ENCODE measurements at places on chromosomes 5 and 9.
A peak's percentile ranks its signal among the peaks of the same experiment; 100 is the strongest.

- peak; percentile 3 for DNase-seq
Measured at GRCh38 chr9:76403352-76403751, 9.1 kb upstream of the RFK start.

- no peak for DNase-seq
Measured at GRCh38 chr9:105216440-105217178, 27.8 kb upstream of the SLC44A1 start.

- DNase-seq: no peak
Measured at GRCh38 chr5:67234671-67235176, 38.1 kb upstream of the CD180 start.

DNA sequence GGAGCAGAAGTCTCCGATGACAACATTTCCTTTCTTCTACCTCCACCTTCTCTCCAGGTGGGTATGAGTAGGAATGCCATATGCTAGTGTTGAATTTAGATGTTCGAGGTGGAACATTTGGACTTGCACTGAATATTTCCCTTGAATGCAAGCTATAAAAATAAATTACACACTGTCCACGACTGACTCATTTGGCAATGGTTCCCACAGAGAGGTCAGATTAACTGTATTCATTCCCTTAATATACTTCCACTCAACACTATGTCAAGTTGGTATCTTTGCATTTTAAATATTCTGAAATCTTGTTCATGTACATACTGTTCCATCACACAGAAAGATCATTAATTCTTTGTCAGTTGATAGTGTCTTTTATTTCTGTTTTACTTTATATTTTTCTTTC is 222.6 kb upstream of the PIK3R1 start:
- DNase-seq: no peak

- DNase-seq: no peak
Measured at GRCh38 chr5:36945687-36946086, 69.1 kb downstream of the NIPBL start.

GRCh38 chr9:97474372-97474925 is 27.0 kb upstream of the TMOD1 start:
- DNase-seq: no peak

DNA sequence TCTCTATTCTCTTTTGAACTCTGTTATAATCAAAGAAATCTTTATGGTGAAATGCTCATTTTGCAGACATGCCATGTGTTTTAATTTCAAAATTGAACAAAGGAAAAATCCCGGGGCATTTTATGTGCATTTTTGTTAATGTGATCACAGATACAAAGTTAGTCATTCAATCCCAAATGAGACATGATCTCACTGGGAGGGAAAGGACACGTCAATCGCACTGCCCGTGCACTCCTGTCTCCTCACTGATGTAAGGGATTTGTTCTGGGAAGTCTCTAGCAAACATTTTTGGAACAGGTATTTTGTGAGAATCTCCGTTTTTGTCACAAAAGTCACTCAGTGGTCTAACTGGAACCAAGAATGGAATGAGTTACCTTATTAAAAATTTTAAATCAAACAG is 97.9 kb upstream of the RANBP6 start:
- DNase-seq: no peak

DNA sequence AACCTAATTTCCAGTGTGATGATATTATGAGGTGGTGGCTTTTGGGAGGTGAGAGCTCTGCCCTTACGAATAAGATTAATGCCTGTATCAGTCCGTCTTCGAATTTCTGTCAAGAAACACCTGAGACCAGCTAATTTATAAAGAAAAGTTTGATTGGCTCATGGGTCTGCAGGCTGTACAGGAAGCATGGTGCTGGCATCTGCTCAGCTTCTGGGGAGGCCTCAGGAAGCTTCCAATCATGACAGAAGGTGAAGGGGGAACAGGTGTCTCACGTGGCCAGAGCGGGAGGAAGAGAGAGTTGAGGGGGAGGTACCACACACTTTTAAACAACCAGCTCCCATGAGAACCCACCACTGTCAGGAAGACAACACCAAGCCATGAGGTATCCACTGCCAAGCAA is 46.9 kb downstream of the C9orf50 start:
- no peak for DNase-seq

- DNase-seq: no peak
Measured at GRCh38 chr5:178637356-178638074, 10.7 kb upstream of the CLK4 start.

DNA sequence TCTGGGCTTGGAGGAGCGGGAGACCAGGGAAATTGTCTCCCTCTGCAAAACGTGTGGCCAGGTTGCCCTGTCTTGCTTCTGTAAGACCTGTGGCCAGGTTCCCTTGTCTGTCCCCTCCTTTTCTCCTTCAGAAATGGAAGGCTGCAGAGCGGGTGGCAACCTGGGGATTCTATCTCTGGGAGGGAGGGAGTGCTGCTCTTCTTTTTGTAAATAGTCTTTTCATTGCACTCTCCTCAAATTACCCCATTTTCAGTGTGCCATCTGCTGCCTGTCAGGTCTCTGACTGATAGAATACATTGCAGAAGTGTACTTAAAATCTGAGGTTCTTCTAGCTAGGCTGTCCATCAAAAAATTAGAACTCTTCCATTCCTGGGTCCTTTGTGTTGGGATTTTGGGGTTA is 126.0 kb downstream of the GABRB2 start:
- DNase-seq: no peak

DNA sequence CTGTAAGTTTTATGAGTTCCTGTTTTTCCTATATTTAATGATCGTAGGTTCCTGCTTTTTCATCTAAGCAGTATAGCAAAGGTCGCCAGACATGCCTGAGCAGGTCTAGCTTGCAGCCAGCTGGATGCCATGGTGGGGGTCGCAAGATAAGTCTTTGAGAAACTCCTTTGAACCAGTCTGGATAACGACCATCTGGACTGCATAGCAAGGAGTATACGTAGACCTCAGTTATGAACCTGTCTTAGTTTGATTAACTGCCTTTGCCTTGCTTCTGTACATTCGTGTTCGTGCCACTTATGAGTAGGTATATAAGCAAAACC is 8.4 kb upstream of the SPATA31E1 start:
- no peak for DNase-seq

- no peak for DNase-seq
Measured at GRCh38 chr9:129561594-129562281, 59.2 kb downstream of the C9orf50 start.

- DNase-seq: no peak
Measured at GRCh38 chr9:121718084-121718483, 66.7 kb downstream of the DAB2IP start.

- DNase-seq: no peak
Measured at GRCh38 chr9:138061631-138062030, 184.0 kb downstream of the CACNA1B start.

DNA sequence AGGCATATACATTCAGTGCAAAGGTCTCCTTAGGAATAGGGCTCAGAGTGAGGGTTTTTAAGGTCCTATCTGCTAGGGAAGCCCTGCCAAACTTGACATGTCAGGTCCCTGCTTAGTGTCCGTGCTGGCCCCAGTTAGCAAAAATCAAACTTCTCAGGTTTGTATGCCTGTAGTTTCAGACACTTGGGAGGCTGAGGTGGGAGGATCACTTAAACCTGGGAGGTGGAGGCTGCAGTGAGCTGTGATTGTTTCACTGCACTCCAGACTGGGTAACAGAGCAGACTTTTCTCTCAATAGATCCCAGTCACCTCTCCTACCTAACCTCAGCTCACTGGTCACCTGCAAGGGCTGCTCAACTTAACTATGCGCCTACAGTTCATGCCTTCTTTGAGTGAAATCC is 18.7 kb upstream of the TMEM245 start:
- no peak for DNase-seq

- DNase-seq: no peak
Measured at GRCh38 chr9:18274693-18275092, 199.3 kb upstream of the ADAMTSL1 start.

- no peak for DNase-seq
Measured at GRCh38 chr9:90867101-90867500, 65.5 kb downstream of the SYK start.

DNA sequence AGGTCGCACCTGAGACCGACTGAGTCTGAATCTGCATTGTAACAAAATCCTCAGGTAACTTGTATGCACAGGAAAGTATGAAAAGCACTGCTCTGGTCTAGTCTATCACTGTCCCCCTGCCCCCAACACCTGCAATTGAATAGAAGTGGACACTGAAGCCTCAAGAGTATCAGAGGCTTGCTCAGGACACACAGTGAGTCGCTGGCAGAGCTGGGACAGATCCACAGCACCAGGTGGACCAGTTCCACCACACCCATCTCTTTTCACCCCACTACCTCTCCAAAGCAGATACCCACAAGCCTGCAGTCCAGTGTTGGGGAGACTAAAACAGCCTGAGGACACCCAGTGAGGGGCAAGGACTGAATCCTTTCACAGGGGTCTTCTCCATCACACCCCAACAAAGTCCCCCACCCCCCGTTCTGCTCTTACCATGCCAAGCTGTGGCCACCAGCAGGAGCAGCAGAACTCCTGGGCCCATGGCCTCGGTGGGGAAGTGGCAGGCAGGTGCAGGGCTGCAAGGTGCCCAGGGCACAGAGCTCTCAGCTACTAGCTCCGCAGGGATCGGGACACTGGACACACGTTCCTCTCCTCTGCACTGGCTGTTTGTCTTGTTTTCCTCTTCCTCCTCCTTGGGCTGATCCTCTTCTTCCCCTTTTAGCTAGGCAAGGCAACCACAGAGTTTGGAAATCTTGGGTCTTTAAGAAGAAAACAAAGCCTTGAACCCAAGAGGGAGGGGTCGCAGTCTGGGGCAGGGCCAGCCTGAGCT is at the start of gene CSF1R:
TSS of gene CSF1R (minus strand) at position 605 of the 766 bp plus-strand sequence. CDS start at position 478, 127 bp downstream.
- DNase-seq: no peak

- DNase-seq: peak; percentile 86
Measured at GRCh38 chr9:96417051-96417586, 1.1 kb downstream of the ZNF367 start.

DNA sequence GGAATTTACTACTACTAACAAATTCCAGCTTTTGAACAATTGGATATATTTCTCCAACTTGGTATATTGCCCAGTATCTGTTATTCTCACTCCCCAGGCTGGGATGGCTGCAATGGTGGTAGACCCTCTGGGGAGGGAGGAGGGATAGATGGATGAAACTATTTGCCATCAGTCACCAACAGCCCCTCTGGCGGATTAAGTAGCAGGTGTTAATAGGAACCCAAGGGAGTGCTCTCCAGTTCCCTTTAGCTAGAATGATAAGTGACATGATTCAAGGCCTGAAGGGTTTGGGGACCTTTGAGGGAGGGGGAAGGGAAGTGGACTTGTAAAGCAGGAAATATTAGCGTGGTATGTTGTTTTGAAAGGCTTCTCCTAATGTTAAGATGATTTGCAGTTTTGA is 824.0 kb upstream of the ARRDC3 start:
- no peak for DNase-seq

DNA sequence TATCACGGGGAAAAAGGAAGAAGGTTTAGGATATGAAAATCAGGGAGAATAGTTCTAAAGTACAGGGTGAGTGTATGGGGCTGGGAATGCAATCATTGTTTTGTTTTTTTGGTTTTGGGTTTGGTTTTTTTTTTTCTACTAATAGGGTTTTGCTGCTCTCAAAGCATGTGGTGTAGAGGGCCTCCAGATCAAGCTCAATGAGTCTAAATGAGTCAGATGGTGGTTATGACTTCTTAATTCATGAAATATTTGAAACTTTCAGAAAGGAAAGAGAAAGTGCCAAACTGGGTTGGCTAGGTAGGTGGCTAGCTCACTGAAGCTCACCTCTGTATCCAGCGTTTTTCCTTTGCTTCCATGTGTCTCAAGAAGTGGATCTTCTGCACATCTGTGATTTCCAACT is 10.7 kb downstream of the OR1L8 start:
- DNase-seq: no peak

DNA sequence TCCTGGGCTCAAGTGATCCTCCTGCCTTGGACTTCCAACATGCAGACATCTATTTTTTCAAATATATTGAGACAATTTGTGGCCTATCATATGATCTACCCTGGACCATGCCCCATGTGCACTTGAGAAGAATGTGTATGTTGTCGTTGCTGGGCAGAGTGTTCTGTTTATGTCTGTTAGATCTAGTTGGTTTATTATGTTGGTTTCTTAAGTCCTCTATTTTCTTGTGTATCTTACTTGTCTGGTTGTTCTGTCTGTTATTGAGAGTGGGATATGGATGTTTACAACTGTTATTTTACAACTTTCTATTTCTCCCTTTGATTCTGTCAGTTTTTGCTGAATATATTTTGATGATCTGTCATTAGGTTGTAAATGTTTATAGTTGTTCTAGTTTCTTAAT is 10.2 kb upstream of the TMEM171 start:
- DNase-seq: no peak

DNA sequence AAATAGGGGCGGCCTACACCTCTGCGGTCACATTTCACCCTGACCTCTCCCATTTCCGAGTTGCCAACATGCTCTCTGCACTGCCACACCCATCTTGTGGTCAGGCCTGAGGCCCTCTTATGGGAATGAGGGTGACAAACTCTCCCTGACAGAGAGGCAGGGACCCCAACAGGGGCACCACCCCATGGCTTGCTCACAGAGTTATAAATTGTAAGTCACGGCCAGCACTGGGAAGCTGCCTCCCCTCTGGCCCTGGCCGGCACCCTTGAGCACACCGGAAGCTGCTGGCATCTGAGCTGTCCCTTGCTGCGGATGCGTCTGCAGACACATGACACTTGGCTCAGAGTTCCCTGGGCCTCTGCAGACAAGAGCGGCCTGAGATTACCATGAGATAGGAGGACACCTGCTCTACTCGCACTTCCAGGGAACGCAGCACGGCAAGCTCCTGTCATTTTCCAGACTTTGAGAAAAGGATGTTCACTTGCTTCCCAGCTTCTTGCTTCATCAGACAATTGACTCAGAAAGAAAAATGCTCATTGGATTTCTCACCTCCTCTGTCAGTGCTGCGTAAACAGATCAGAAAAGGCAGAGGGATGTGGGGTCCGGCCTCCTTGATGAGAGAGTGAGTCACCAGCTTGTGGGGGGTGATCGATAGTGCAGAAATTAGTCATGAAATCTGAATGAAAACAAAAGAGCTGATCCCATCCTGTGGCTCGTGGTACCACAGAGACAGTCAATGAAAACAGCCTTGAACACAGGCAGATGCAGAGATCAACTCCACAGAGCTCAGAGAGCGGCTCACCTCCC is 269.8 kb downstream of the SYK start:
- no peak for DNase-seq

DNA sequence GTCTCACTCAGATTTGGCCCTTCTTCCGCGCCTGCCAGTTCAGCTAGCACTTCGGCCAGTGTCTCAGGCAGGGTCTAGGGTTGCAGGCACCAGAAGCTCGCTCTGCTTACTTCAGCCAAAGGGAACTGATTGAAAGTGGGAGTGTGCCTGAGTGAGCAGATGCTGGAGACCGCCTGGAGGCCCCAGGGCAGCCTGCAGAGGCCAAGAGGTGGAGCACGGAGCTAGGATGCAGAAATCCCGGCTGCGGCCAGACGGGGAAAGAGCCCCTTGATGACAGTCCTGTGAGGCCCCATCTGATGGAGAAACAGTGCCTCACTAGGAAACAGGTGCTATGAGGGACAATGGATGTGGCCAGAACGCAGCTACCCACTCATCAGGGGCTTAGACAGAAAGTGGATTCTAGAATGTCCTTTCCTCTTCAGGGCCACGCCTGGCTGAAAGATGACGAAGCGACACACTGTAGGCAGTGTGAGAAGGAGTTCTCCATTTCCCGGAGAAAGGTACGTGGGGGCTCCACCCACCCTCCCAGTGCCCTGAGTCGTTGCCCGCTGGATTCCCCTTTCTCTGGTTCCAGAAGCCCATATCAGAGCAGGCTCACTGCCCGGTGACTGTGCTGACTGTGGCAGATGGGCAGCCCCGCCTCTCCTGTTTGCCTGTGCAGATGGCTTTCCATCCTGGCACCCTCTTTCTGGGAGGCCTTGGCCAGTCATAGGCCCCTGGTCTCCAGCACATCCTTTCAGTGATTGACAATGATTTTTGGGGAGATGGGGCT is 16.1 kb downstream of the HNRNPH1 start:
- DNase-seq: no peak

GRCh38 chr5:134917070-134917815 is 12.3 kb downstream of the PCBD2 start:
- no peak for DNase-seq
